ENCODE measurements at places on chromosomes 11 and 22.

DNA sequence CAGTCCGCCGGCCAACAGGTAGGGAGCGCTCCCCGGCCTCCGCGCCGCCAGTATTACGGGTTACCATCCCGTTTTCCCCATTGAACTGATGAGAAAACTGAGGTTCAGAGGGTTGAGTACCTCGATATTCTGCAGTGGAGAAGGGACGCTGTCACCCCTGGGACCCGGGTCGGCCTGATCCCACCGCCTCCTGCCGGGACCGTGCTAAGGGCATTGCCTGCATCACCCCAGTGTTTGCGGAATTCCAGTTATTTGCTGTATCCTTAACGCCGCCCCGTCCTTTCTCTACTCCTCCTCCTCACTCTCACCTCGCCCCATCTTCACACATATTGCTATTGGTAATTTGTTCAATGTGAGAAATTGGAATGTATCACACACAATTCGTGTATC lies 370 bp upstream of the A4GALT start:
- DNase-seq: no peak

DNA sequence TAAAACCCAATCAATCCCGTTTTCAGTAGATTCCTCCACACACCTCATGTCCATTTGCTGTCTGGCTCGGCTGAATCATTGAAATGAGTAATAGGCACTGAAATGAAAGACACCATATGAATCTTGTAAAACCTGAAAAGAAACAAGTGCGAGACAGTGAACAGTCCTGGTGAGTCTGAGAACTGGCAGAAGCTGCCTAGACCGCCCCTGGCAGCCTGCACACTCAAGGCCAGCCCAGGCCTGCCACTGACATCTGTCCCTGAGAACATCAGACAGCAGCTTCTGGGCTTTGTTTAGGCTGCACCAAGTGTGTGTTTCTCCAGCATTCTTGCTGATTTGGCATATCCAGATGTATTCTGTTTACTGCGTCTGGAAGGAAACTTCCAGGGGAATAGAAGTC lies 44.8 kb downstream of the ENDOD1 start:
- peak; percentile 99 for DNase-seq

- DNase-seq: no peak
These were observed 3.7 kb upstream of the MTFP1 start for GRCh38 chr22:30421695-30422480.

GRCh38 chr11:14764179-14764578 lies 120.6 kb downstream of the PDE3B start:
- no peak for DNase-seq

DNA sequence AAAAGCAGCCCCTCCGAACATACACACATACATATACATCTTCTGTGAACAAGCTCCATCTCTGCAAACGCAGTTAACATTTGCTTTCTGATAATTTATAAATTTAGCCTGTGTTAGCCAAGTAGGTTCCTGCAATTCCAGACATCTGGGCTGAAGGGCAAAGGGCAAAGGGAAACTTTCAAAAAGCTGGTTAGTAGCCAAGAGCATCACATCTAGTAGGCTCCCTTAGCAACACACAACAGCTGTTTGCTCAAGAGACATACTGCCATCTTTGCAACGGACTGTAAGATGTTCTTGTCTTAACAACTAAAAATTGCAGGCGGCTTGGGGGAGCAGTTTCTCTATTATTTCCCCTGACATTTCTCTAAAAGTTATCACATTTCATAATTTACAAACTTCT lies 134.9 kb downstream of the RBFOX2 start:
- no peak for DNase-seq

DNA sequence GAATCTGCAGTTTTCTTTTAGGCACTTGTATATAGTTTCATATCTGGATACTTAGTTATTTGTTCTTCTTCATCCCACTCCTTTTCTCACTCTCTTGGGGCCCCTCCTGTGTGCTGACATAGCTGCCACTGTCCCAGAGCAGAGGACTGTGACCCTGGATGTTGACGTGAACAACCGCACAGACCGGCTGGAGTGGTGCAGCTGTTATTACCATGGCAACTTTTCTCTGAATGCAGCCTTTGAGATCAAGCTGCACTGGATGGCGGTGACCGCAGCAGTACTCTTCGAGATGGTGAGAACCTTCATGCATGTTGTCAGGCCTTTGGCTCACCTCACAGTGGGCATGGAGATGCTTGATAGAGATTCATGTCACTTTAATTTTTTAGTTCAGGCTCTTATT lies 50.9 kb upstream of the YWHAH start:
- no peak for DNase-seq

DNA sequence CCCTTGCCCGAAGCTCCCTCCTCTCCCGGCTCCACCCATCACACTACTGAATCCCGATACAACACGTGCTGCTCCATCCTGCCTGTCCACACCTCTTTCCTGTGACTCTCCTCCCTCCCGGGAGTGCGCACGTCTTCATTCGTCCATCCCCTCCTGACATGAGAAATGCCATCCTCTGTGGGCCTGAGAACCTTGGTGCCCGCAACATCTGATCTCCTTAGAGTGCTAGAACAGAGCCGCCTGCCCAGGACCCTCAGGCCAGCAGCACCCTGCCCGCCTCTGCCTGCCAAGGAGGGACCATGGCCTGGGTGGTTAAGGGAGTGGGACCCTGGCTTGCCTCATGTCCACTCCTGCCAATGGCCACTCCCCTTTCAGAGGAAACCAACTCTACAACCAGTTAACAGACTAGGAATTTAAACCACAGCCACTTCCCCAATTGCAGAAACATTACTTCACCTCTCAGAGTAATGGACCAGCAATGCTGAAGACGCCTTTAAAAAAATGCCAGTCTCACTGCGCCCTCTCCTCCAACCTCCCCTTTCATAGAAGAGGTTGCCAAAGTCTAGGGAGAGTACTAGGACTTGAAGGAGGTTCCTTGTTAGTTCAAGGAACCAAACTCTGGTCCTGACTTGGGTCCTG lies 466.3 kb downstream of the OPCML start:
- no peak for DNase-seq

GRCh38 chr11:60498399-60498798 lies 5.8 kb downstream of the MS4A12 start:
- DNase-seq: no peak

GRCh38 chr11:27697679-27698275 lies 2.5 kb downstream of the BDNF start:
- no peak for DNase-seq

- no peak for DNase-seq
These were observed 87.7 kb upstream of the BIRC3 start for GRCh38 chr11:102229510-102230123.

- peak; percentile 63 for DNase-seq
These were observed 23.0 kb downstream of the SHANK3 start for GRCh38 chr22:50695421-50696250.

- DNase-seq: no peak
These were observed 710.8 kb downstream of the OPCML start for GRCh38 chr11:132821499-132821898.

DNA sequence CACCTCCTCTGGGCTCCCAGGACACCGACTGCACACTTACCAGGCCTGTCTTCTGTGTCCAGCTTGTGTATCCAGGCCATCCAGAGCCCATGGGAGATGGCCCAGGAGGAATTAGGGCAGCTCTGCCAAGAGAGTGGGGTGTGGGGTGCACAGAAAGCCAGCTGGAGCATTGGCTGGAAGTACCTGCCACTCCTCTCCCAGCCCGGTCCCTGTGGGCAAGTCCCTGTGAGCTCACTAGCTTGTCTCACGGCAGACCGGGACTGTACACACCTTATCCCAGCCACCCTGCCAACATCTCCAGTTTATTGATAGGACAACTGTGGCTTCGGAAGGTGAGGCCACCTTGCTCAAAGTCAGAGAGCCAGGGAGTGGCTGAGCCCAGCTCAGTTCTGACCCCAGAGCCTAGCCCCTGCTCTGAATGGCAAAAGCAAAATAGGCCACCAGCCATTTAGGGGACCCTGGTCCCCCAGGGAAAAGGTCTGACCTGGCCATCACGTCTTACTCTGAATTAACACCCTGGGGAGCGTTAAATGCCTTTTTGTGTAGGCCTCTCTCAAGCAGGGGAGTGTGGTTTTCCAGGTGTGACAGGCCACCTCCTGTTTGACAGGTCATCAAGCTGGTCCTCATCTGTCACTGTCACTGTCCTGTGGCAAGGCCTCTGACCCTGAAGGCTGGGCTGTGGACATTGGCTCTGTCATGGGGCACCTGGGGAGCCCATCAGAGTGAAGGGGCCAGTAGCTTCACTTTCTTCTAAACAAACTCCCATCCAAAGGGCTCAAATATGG lies 15.1 kb downstream of the UQCR10 start:
- peak; percentile 77 for DNase-seq

- DNase-seq: no peak
These were observed 10.2 kb downstream of the CACNA1I start for GRCh38 chr22:39580795-39581194.

All from epithelial cell of esophagus (primary cell).